Stimulated activated CD8-positive, alpha-beta memory T cell treated with anti-CD3 and anti-CD28 coated beads, Interleukin-4, amount 100 ng/mL, for 48 hours (primary cell): ENCODE measurements at places on chromosomes 7 and 10.

GRCh38 chr10:60942788-60943315 lies 1.1 kb downstream of the RHOBTB1 start:
- peak; percentile 36 for DNase-seq

DNA sequence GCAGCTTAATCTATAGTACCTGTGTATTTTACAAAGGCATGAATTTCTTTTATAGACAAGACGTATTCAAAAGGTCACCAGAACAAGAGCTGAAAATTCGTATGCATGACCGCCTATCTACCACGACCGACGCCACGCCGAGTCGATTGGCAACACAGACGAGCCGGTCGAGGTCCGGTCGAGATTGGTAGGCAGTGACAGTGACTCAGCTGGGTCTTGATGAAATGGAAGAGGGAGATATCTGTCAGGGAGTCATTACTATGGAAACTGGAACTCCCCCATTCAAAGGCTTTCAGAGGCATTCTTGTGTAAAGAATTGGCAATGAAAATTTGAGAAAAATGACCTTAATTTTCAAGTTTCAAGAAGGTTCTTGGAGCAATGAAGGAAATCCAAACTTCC lies 2.1 kb downstream of the ATP5MK start:
- DNase-seq: no peak

GRCh38 chr10:33153968-33154327 lies 180.5 kb downstream of the NRP1 start:
- no peak for DNase-seq

DNA sequence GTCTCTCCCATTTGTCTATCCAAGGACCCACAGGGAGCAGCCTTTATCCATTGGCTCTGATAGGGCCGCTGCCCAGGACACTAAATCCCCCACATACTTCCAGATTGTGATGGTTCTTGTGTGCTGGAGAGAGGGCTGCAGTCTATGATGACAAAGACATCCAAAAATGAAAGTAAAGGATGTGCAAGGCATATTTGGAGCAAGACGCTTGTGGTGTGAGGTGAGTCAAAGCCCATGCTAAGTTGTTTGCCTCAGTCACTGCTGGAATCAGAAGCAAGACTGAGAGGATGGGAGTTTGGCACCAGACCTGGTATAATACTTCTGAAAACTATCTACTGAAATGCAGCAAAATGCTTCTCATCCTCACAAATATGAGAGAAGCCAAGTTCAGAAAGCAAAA lies 22.7 kb downstream of the ZNF22 start:
- DNase-seq: no peak

DNA sequence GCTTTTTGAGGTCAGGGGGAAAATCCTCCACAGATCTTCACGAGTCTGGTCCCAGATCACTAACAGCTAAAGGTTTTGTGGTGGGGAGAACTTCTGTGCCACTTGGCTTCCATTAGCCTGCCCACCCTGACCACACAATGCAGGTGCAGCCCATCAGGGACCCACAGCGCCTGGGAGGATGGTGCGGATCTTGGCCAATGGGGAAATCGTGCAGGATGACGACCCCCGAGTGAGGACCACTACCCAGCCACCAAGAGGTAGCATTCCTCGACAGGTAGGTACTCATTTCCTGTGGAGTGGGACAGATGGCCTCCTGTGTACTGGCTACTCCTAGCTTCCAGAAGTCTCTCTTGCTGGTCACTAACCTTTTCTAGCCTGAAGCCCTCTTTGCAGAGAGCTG lies 1.5 kb downstream of the FAM241B start:
- no peak for DNase-seq
